Dermis blood vessel endothelial cell (primary cell): ENCODE measurements at places on chromosomes 11 and 22. TPM values are rescaled to one million over a fixed set of nuclear protein-coding genes. Genes with fewer than 3 reads are reported as not detected.

- no peak for DNase-seq
Observed at GRCh38 chr22:17732251-17732854, 41.9 kb downstream of the BID start.

Gene BARX2
- not detected in 2 replicates for total RNA-seq

Gene GRM5
- total RNA-seq, result under 0.01 TPM in 1 of 2 replicates, not detected in the other

DNA sequence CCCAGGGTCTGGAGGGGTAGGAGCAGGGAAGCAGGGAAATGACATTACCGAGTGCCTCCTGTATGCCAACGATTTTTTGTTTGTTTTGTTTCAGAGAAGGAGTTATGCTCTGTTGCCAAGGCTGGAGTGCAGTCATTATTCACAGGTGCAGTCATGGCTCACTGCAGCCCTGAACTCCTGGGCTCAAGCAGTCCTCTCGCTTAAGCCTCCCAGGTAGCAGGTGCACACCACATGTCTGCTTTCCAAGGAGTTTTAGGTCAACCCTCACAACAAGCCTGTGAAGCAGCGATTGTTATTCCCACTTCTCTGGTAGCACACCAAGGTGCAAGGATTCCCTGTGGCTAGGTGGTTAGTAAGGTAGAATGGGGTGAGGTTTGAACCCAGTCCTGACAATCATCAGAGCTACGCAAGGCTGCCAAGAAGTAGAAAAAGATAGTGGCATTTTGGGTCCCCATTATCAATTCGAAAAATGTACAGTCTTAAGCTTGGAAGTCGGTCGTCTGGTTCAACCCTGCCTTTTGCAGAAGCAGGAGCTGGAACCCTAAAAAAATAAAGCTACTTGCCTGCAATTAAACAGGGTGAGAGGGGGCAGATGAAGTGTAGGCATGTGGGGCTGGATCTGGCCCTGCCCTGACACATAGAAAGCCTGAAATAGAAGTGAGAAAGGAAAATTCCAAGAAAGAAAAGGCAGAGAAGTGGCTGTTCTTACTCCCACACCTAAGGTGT is 9.1 kb downstream of the UCP3 start:
- no peak for DNase-seq

Gene OR51I1
- total RNA-seq, result not detected in 2 replicates

Gene PGR
- total RNA-seq, result under 0.01 TPM in 1 of 2 replicates, not detected in the other

DNA sequence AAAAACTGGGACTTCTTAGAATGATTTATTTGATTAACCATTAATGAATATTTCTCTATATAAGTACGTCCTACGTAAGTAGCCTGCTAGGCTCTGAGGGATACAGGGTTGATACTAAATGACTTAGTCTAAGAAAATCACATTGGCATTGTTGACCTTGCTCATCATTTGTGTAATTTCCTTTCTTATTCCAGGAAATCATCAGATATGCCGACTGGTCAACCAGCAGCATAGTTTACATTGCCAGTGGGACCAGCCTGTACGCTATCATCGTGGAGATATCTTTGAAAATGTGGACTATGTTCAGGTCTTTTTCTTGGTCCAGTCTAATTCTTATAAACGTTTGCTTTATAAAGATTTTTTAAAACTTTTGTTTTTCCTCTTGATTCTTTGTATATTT is 42.5 kb downstream of the TTC17 start:
- DNase-seq, result no peak
